ENCODE measurements at places on chromosomes 1 and 21.

- DNase-seq = no peak
Observed at GRCh38 chr1:4786055-4786454, 131.6 kb downstream of the AJAP1 start.

- DNase-seq = no peak
Observed at GRCh38 chr21:44950351-44950750, 10.5 kb downstream of the SLX9 start.

GRCh38 chr1:171995573-171995972, 154.3 kb downstream of the DNM3 start:
- no peak for DNase-seq

- DNase-seq = no peak
Observed at GRCh38 chr21:38273745-38274542, 17.2 kb downstream of the KCNJ15 start.

GRCh38 chr21:17903029-17903806, 84.1 kb upstream of the C21orf91 start:
- peak; percentile 9 for DNase-seq

DNA sequence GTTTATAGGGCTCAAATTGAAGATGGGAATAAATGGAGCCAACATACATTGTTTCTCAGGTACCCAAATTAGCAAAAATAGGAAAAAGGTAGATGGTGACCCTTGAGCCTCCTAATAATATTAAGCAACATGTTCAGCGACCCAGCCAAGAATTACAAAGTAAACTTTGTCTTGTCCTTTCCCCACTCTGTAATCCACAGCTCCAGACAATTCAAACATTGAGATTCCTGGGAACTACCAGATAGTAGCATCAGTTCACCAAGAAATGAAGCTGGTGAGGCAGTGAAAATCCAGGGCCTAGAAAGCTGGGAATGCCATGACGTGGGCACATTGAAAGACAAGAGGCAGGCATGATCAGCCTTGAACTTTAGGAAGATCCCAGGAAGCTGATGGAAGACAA, 11.7 kb downstream of the HAO2 start:
- no peak for DNase-seq

GRCh38 chr1:232172563-232172962, 457.4 kb downstream of the SIPA1L2 start:
- no peak for DNase-seq

GRCh38 chr1:36638268-36638667, 155.6 kb upstream of the CSF3R start:
- no peak for DNase-seq

GRCh38 chr1:116578581-116578980, 7.8 kb upstream of the CD58 start:
- DNase-seq = no peak

DNA sequence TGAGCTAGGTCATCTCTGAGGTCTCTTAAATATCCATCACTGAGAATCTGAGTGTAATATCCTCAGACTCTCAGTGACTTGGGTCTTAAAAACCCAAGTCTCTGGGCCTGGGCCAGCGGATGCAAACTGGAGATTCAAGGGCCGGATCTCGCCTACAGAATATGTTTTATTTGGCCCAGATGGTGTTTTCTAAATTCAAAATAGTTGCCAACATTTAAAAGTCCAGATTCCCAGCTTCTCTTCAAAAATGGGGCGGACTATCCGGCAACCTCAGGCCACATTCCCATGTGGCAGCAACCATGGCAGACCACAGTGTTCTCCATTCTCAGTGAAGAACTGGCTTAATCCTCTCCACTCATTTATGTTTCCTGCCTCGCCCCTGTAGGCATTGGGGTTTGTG, 12.7 kb upstream of the HEYL start:
- no peak for DNase-seq

DNA sequence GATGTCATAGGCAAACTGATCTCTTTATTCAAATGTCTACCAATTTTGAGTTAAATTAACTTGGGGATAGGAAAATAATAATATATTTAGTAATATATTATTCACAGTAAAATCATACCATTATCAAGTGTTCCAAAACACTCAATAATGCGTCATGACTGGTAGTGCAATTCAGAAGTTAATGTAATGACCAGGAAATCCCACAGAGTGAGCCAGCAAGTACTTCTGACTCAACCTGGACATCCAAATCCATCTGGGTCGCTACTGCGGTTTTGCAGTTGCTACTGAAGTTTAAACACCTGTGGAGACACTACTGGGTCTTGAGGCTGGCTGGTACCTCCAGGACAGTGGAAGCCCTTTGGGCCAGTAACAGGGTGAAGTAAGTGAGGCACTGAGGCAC, 44.8 kb downstream of the DPYD start:
- no peak for DNase-seq

- DNase-seq = no peak
Observed at GRCh38 chr1:1272341-1273208, 1.1 kb downstream of the UBE2J2 start.

DNA sequence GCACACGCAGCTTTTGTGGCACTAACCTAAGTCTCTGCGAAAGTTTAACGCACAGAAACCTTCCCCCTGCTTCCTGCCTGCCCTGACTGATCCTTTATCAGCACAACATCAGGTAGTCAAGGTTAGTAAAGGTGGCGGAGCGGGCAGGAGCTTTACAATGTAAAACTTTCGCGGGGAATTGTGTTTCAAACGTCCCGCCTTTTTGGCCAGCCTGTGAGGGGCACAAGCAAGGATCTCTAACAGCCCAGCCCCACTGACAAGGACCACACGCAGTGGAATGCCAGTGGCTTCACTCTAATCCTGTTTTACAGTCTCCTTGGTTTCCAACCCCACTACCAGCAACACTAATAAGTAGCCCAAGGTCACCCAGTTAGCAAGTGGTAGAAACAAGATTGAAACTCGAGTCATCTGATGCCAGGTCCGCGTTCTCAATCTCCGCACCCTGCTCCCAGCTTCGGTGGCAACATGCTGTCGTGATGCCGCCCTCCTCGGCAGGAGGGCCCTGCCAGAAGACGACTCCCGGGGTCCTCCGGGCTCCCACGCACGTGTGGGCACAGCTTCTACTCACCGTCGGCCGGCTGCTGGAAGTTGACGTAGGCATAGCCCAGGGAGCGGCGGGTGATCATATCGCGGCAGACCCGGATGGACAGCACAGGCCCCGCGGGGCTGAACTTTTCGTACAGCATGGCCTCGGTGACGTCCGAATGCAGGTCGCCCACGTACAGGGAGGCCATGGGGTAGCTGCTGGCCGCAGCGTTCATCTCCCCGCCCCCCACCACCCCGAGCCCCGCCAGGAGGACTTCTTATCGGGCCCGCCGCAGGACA, 1.2 kb downstream of the PABPC4 start:
- DNase-seq = no peak

DNA sequence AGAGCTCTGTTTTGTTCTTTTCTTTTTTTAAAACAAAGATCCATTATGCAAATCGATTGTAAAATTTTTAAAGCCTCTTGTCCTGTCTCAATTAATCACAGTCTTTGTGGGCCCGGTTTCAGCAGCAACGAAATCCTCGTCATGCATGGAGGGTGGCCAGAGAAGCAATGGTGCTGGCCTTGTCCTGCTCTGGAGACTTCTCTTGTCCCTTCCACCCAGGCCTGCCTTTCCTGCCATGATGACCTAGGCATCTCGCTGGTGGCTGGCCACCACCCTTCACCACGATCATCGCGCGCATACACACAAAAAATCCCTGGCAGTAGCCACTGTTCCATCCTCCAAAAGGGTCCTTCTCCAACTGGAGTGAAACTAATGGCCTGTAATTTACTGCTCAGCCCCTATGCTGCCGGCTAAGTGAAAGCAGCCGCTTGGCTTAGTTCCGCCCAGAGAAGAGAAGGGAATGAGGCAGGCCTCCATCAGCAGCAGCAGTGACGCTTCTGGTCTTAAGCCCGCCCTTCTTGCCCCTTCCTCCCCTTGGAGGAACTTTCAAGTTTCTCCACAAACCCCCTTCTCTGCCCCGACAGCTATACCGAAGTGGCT, 309.5 kb downstream of the NPHP4 start:
- no peak for DNase-seq

DNA sequence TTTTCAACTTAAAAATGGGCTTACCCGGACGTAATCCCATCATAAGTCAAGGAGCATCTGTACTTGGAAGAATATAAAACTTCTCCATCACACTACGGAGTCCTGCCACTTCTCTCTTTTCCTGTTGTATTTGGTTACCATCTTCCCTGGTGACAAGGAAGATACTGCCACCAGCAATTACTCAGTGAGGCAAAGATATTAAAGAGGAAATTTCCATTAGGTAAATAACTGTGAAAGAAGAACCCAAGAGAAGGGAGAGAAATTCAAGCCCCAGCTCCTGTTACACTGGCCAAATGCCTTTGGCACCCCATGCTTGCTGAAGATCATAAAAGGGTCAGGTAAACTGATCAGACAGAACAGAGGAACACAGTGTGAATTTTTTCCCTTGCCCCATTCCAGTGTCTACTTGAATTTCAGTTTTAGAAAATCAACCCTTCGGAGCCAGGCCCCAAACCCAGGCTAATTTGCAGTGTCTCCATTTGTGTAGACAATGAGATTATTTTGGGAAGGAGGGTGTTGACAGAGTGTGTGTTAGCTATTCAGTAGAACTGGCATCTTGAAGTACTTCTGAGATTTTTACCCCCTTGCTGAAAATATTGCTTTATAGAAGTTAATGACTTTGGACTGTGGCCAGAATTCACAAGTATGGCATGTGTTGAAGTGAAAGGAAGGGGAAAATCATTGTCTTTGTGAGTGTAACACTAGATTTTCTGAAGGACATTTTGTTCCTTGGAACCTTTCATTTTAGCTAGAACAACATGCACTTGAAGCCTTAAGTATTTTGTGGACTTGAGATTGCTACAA, 167.1 kb downstream of the DHRS3 start:
- no peak for DNase-seq

DNA sequence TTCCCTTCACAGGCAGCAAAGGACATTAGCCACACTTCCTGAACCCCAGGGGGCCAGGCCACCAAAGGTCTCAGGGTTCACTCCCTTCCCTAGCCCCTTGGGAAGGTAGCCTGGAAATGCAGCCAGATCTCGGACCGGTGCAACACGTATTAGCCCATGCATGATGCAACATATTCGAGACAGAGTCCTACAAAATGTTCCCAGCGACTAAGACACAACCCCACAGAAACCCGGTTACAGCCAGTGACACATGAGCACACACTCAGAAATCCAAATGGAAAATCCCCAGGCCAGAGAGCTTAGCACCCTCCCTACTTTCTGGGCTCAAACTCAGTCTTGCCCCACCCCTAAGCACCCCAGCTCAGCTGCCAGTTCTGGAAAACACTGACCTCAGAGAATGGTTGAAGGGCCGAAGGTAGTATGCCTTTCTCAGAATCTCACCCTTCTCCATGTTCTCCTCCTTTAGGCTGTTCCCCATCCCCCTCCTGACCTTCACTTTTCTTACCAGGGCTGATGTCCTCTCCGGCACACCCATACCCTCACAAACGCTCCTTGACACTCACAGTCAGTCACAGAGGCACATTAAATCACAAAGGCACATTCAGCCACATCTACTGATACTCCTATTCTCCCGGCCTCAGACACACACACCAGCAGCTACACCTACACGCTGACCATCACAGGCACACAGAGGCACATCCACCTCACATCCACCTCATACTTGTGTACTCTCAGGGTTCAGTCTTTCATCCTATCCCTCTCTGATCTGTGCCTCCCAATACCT, at the start of gene TSPAN1:
TSPAN1 (plus strand) TSS at position 640 of the 784 bp plus-strand sequence. CDS start 6,021 bp downstream, outside the sequence.
- DNase-seq = no peak

DNA sequence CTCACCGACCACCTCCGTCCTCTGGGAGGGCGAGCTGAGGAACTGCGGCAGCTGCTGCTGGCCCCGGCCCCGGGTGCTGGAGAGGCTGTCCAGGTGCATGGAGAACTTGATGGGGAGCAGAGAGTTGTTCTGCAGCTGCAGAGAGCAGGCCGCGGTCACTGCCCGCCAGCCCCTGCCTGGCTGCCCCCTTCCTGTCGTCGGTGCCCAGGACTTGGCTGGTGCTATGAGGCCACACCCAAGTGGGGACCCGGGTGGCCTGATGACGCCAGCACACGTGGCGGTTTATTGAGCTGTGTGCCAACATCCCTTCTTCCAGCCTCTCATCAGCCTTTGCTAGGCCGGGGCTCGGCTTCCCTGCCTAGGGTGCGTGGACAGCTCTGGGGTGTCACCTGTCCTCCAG, 5.3 kb upstream of the TMEM52 start:
- no peak for DNase-seq

- no peak for DNase-seq
Observed at GRCh38 chr1:197904126-197904787, 1.8 kb downstream of the C1orf53 start.

Measured in NCI-H1436 treated with DMSO at 0.1 percent for 48 hours (cell line).